ENCODE measurements at places on chromosomes 16 and 17.

- no peak for DNase-seq
Measured at GRCh38 chr17:65254166-65254565, 117.0 kb downstream of the RGS9 start.

GRCh38 chr17:63571632-63572310 lies 21.5 kb downstream of the DCAF7 start:
- no peak for DNase-seq

- DNase-seq, result no peak
Measured at GRCh38 chr17:245611-246010, 64.2 kb upstream of the DOC2B start.

GRCh38 chr17:79457889-79458288 lies 153.0 kb downstream of the RBFOX3 start:
- no peak for DNase-seq

- no peak for DNase-seq
Measured at GRCh38 chr16:84397090-84397489, 28.8 kb downstream of the ATP2C2 start.

GRCh38 chr16:31333686-31334649 lies 21.0 kb upstream of the ITGAX start:
- no peak for DNase-seq

- no peak for DNase-seq
Measured at GRCh38 chr16:1290063-1290501, 19.4 kb upstream of the UBE2I start.

DNA sequence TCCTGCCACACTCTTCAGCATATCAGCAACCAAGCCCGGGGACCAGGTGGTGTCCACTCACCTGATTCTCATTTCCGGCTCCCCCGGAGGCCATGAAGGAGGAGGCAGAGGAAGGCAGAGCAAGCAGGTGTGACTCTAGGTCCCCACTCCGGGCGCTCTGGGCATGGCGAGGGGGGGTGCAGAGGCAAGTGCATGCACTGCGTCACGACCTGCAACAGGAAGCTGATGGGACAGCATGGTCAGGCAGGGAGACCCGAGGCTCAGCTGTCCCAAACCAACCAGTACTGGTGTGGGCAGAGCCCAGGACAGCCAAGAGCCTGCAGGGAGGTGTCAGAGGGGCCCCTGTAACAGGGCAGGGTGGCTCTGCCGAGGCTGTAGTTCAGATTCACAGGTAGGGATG lies 2.1 kb upstream of the ENGASE start:
- peak; percentile 43 for DNase-seq

DNA sequence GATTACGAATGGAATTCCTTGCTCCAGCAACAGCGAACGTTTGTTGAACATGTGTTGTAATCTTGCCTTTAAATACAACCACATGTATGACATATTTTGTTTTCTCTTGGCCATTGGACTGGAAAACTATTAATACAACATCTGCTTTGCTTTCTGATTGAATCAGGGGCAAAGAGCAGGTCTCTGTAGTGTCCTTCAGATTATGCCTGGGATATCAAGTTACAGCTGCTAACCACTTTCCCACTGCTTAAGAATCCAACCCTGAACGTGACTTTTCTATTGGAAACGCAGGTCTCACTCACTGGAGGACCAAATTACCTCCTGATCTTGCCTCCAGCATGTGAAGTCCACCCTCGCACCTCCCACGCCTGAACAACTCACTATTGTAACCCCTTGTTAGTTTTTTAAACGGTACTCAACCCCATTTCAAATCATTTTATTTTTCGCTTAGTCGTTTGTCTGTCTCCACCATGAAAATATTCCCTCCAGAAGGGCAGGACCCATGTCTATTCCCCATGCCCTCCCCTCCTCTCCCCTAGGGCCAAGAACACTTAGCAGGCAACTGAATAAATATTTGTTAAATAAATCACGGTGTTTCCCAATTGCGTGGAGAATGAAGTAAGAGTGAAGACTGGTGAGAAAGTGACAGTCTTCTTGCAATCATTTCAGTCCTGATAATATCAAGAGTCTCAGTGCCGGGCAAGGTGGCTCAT lies 57.4 kb upstream of the MRTFB start:
- no peak for DNase-seq

DNA sequence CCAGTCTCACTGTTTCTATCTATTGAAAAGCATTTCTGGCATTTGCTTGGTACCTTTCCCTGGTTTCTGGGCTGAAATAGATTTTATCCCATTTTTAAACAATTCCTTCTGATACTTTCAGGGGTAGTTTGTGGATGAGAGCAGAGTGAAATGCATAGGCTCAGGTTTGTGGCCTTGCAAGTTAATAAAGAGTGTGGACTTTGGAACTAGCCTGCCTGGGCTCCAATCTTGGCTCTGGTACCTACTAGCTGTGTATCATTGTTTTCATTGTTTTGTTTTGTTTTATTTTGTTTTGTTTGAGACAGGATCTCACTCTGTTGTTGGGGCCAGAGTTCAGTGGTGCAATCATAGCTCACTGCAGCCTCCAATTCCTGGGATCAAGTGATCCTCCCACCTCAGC lies 175.5 kb downstream of the PRKCB start:
- DNase-seq, result no peak

- DNase-seq, result peak; percentile 59
Measured at GRCh38 chr17:62109378-62109902, 44.4 kb upstream of the MED13 start.

DNA sequence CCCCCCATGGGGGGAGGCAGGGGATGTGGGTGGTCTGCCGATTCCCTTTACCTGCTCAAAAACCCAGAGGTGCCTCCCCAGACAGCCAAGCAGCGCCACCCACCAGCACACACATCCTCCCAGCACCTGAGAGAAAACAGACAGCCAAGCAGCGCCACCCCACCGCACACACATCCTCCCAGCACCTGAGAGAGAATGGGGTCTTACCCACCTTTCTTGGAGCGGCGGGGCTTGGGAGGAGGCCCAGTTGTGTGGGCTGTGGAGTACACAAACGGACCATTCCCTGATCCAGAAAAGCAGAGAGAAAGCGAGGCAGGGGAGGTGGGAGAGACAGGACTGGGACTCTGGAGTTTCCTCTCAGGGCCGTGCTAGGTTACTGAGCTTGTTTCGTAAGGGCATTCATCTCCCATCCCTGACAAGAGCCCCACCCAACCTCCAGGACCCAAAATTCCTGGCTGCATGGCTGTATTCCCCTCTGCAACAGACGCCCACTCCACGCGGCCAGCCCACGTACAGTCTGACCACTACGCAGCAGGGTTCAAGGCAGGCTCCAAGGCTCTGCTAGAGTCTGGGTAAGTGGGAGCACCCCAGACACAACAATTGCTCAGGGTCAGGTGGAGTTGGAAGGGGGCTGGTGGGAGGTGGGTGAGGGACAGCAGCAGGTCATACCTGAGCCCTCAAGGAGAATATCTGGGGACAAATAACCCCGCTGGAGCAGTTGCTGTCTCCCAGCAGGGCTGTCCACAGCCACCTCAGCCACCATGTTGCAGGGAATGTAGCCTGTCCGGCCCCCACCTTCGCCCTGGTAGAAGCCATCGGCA lies 22.3 kb downstream of the TSPOAP1 start:
- DNase-seq, result peak; percentile 25

- DNase-seq, result no peak
Measured at GRCh38 chr16:86806838-86807351, 228.5 kb downstream of the FOXL1 start.

DNA sequence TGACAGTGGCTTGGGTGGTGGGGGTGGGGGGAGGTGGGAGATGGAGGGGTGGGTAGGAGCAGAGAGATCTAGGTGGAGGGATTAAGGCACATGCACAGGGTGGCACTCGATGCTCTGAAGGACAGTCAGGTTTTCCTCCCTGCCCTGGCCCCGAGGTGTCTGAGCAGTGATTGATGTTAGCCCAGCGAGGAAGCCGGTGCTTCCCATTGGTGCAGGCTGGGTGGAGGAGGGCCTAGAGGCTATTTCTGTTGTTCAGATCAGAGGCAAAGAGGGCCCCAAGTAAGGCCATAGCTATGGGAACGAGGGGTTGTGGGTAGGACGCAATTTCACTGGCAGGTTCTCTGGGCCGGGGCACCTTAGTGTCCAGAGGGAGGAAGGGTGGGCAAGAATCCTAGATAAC lies 23.1 kb downstream of the CACNA1G start:
- no peak for DNase-seq

DNA sequence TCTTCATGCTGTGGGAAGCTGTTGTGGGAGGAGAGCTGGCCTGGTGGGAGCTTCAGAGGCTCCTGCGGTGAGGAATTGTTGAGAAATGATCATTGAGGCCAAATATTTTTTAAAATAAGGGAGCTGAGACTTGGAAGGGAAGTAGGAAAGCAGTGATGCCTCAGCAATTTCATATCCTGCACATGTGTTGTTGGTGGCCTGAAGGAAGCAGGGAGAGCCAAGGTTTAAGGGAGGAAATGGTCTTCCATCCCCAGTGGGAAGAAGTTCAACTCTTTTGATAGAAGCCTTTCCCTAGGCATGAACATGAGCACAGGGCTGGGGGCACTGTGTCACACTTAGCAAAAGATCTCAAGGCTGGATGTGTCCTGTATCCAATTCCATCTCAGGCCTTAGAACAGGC lies at the start of gene CCL14:
Gene CCL14, minus strand, starts transcription at position 87 of the 400 bp plus-strand sequence. Its CDS starts 80 bp downstream, at position 7.
- no peak for DNase-seq

DNA sequence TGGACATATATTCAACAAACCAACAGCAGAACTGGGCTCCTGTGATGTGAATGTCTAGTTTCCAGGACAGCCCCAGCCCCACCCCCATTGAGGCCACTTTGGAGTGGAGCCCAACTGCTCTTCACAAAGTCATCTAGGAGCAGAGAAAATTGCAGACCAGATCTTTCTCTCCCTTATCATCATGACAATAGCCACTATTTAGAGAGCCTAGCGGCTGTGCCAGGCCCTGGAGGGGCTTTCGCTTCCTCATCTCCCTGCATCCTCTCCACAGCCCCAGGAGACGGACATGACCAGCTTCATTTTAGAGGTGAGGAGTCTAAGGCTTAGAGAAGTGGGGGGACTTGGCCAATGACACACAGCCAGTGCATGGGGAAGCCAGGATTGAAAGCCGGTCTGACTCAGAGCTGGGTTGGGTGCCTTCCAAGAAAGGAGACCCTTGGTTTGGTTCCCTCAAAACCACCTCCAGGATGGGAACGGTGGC lies 1.4 kb downstream of the PRSS8 start:
- no peak for DNase-seq

DNA sequence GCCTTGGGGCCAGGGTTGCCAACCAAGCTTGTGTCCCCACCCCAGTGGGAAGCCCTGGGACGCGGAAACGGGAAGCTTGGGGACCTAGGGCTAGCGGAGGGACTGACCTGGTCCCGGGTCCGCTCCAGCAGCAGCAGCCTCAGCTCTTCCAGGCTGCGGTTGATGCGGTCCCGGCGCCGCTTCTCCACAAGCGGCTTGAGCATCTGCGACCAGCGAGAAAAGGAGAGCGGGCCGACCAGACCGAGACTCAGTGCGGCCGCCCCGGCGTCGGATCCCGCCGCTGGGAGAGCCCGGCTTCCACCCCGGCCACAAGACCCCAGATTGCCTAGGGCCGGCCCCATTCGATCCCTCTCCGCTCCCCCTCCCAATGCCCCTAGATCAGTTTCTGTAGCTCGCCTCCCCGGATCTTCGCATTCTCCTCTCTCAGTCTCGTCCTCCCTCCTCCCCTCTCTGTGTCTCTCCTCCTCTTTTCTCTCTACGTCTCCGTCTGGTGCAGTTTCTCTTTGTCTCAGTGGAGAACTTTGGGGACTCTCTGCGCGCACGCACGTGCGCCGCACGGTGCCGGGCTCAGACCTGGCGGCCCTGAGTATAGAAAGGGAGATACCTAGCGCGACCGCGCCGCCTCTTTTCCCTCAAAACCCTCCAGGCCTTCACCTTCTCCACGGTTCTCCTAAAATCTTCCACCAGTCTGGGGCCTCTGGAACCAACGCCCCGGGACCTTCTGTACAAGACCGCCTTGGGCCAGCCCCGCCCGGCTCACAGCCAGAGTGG lies 797 bp downstream of the HES7 start:
- DNase-seq, result no peak

- DNase-seq, result no peak
Measured at GRCh38 chr16:47358816-47359215, 102.0 kb downstream of the ITFG1 start.

DNA sequence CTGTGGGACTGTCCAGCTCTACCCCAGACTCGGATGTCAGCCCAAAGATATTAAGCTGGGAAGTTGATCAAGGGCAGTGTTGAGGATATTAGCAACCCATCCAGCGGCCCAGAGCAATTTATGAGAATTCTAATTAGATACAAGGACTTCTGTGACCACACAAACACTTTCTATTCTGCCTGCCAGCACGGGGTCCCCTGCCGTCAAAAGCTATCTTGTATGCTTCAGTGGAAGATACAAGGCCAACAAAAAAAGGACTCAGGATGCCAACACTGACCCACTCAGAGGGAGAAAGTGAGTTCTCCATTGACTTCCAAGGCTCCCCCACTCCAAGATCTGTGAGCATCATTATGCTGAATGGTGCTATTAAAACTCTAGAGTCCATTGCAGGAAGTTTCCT lies 390.7 kb downstream of the GRIN2A start:
- DNase-seq, result no peak

DNA sequence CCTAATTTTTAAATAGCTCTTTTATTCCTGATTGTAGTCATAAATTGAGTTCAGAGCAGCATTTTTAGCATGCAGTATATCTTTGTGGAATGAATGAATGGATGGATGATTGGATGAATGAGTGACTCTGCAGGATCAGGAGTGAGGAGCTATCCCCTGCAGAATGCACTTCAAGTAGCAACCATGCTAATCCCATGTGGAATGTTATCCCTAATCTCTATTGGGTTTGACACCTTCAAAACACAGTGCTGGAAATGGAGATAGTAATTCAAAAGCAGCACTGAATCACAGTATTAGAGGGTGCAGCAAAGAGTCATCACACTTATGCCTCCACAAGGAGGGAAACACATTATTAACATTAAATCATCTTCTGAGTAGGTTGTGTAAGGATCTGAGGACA lies 501.9 kb downstream of the SHISA9 start:
- DNase-seq, result no peak

Data from ureter (tissue), 1 donor.